ENCODE measurements at places on chromosomes 1 and 21. TPM values are rescaled to one million over a fixed set of nuclear protein-coding genes. Genes with fewer than 3 reads are reported as not detected.
A peak's percentile ranks its signal among the peaks of the same experiment; 100 is the strongest.

GRCh38 chr1:37556712-37557196 lies at the start of gene DNALI1:
Gene DNALI1 (plus strand): TSS chr1:37556940. CDS start chr1:37556995, 55 bp downstream.
- DNase-seq, result peak; percentile 90

GRCh38 chr1:245453541-245453940 lies 298.8 kb downstream of the KIF26B start:
- no peak for DNase-seq

The ST7L gene
- total RNA-seq, result 18.8 TPM

DNA sequence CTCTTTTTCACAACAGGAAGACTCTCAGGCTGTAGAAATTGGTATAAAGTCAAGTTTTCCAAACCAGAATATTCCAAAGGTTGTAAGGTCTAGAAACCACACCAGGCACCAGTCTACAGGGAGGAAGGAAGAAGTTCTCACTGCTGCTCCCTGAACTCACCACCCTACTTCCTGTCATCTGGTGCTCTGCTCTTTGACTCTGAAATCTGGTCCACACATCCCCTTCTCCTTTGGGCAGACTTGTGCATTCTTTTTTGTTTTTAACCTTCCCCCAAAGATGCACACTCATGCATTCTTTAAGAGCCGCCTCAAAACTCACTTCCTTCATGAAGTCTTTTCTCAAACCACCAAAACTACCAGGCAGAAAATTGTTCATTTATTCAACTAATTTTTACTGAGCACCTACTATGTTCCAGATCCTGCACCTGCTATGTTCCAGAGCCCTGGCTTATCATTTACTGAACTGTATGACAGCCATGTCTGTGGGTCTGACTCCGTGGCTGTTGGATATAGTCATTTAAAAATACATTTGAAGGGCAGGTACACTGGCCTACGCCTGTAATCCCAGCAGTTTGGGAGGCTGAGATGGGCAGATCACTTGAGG lies 30.1 kb upstream of the EPS15 start:
- no peak for DNase-seq

DNA sequence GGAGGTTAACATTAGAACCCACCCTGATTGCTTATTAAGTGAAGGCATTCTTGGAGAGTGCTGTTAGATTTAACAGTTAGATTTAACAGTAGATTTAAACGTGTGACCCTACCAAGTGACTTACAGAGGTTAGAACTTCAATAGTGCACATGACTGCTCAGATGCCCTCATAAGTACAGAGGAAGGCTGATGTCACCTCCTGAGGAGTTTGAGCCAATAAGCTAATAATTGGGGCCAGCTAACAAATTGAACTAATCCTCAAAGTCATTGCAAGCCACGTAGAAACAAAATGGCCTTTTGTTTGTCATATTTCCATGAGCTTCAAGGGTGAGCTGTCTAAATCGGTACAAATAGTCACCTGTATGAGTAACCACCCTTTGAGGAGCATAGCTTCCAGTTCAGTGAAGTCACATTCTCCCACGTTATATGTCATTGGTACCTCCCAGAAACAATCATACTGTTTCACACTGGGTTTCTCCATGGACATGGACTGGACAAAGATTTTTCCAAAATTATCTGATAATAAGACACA lies 11.7 kb downstream of the AVPR1B start:
- DNase-seq, result no peak

The F5 gene
- total RNA-seq, result 4.2 TPM

The GRHL3 gene
- 0.80 TPM for total RNA-seq

DNA sequence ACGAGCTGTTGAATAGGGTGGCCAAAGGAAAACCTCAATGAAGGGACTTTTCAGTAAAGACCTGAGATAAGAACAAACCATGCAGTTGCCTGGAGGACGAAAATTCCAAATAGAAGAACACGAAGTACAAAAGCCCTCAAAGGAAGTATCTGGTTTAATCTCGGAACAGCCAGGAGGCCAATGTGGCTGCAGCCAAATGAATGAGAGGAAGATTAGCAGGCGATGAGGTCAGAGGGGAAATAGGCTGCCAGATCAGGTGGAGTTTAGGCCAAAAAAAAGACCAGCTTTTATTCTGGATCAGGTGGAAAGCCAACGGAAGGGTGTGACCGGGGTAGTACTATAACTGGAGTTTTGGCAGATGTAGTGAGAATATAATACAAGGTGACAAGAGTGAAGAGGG lies 43.7 kb downstream of the SRSF11 start:
- no peak for DNase-seq

- DNase-seq, result peak; percentile 65
Measured at GRCh38 chr1:21175670-21176581, 771 bp downstream of the EIF4G3 start.

DNA sequence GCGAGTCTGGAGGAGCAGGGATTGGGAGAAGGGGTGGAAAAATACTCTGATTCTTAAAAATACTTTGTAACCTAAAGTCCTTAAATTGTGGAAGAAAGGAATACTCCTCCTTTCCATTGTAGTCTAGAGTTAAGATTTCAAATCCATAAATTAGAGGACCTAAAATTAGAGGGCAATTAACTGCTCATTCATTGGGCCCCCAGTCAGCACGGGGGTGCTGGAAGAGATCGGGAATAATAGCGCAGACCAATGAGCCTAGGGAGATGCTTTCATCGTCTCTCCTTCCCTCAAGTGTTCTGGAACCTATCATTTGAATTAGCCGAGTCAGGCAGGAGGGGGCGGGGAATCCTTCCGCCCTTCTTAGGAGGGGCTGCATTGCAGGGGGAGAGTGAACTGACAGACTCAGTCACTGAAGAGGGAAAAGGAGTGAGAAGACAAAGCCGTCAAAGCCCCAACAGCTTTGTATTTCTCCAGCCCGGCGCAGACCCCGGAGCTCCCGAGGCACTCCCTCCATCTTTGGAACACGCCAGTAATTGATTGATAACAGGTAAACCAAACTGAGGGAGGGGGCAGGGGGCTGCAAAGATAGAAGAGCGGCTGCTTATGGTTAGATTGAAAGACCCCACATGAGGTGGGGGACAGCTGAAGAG lies at the start of gene MLLT11:
TSS of gene MLLT11 (plus strand) at position 391 of the 650 bp plus-strand sequence. CDS start 6,828 bp downstream, outside the sequence.
- no peak for DNase-seq

DNA sequence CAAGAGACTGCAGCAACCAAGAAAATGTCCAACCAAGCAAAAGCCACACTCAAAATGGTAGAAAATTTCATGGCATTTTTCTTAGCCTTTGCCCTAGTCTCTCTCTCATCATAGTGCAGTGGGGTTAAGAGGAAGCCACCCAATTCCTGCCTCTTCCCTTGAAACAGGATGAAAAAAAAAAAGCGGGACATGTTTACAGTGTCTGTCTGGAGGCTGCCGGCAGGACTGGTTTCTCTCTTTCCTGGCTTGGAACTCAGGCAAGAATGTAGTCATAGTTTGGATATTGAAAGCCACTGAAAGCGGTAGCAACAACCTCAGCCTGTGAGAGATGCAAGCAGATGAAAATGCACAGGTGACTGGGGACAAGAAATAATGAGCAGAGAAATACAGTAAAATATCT lies 13.3 kb upstream of the TNFSF18 start:
- DNase-seq, result no peak

GRCh38 chr1:74791491-74791890 lies 58.5 kb downstream of the TYW3 start:
- no peak for DNase-seq

- no peak for DNase-seq
Measured at GRCh38 chr21:33384841-33385331, 18.3 kb upstream of the IFNGR2 start.

- peak; percentile 9 for DNase-seq
Measured at GRCh38 chr1:14822493-14822892, 224.0 kb downstream of the KAZN start.
